ENCODE measurements at places on chromosomes 7 and 10. TPM values are rescaled to one million over a fixed set of nuclear protein-coding genes. Genes with fewer than 3 reads are reported as not detected.

PKD2L1 gene
- not detected for total RNA-seq

CPA1 gene
- total RNA-seq = not detected

GRCh38 chr10:102135956-102136526 is 3.2 kb downstream of the PPRC1 start:
- no peak for DNase-seq

DNA sequence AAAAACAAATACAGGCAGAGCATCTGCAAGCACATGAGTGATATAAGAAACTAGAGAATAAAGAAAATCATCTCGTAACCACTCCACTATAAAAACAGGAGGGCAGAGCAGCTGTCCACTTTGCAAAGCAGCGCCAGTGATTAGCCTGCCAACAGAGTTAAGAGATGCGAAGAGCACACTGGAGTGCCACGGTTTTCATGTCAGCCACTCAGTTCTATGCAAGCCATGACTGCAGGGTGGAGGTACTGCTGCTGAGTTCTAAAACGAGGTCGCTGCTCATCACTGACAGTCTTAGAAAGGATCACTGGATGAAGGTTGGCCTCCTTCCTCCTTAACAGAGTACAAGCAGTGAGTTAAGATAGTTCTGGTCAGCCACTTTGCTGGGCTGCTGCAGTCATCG is 58.5 kb downstream of the FGFR2 start:
- DNase-seq = no peak

DNA sequence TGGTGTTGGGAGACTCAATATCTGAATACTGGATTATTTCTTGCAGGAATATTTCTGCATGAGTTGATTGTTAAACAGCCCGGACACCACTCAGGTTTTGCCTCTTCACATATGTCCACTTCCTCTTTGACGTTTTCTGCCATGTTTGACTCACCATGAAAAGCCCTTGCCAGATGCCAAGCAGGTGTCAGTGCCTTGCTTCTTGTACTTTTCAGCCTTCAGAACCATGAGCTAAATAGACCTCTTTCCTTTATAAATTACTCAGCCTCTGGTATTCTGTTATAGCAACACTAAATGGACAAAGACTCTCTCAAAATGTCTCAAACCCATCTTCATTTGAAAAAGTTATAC is 24.7 kb upstream of the MACC1 start:
- no peak for DNase-seq

- DNase-seq = no peak
These were observed 6.3 kb upstream of the GSTK1 start for GRCh38 chr7:143256932-143257331.
